ENCODE measurements at places on chromosomes 5 and 9.

- DNase-seq = no peak
Measured at GRCh38 chr9:79665369-79665768, 93.6 kb downstream of the TLE4 start.

- DNase-seq = no peak
Measured at GRCh38 chr9:135791431-135792267, 89.7 kb downstream of the KCNT1 start.

- DNase-seq = no peak
Measured at GRCh38 chr5:149666212-149666852, 63.8 kb upstream of the PPARGC1B start.

- DNase-seq = no peak
Measured at GRCh38 chr5:820245-820644, 30.5 kb downstream of the ZDHHC11 start.

DNA sequence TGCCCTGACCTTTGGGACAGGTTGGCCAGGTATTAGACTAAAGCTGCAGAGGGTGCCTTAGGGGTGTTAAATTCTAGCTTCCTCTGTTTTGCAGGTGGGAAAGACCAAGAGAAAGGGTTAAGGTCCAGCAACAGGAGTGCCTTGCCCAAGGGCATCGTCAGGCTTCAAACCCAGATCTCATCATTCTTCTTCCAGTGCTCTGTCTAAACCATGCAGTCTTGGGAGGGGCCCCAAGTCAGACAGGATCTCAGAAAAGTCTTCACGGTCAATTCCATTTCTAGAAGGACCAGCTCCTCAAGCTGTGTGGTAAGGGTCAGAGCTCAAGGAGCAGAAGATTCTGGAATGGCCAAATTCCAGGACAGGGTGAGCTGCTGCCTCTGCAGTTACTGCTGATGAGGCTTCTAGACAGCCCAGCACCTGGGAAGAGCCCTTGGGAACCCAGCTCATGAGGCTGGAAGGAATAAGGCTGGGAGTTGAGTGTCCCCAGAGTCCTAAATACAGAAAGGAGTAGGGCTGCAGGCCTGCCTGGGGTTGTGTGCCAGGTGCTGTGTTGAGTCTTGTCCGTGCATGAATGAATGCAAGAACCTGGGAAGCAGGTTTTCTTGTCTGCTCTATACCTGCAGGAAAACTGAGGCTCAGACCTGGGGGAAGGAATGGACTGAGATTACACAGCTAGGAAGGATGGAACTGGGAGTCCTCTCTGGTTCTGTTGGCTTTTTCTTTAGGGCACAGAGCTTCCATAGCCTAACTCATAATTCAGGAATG is 69.3 kb downstream of the WWC1 start:
- DNase-seq = no peak

GRCh38 chr5:113606298-113607134 is 93.0 kb downstream of the YTHDC2 start:
- DNase-seq = no peak

GRCh38 chr9:120925535-120926396 is 830 bp downstream of the TRAF1 start:
- no peak for DNase-seq

GRCh38 chr9:12723409-12724028 is 30.3 kb downstream of the TYRP1 start:
- DNase-seq = no peak

Data from cortex of kidney (tissue), 1 donor.